ENCODE measurements at places on chromosomes 6 and 20.

DNA sequence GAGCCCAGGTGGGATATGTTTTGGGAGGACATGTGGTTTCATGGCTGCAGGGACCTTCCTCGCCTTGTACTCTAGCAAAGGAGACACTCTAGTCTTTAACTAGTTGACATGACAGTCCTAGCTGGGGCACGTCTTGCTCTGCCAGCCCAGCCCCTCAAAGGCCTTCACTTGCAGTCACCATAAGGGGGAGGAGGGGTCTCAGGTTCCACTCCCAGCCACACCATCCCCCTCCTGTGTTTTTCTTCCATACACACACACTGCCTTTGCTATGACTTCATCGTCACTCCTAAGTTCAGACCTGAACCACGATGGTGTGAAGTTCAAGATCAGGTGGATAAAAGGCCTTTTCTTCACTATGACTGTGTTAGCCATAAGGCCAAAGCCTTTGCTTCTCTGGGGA, 13.5 kb downstream of the ULBP1 start:
- DNase-seq, result no peak

DNA sequence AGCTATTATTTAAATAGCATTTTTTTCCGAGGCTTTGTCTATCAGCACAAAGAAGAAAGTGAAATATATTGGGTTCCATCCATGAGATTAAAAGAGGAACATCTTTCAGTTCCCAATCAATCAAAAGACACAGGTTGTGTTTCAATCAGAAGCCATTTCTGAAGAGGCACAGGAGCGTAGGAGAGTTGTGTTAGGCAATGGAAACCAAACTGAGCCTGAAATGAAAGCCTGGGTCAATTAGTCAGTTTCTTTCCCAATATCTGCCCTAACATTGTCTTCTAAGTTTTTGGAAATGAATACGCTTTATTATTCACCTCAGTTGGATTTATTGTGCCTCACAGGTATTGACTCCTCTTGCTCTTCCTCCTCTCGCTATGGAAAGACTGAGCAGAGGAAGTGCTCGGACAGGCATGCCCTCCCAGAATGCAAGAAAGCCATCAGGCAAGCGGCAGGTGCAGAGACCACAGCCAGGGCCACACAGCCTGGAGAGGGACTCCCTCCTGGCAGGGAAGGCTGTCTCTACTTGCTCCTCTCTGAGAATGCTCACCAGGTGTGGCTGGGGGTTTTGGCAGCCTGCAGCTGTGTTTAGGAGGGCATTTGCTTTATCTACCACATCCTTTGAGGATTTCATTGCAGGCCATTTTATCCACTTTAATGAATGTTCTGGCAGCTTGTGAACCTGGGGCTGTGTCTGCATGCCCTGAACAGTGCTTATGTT, 100.8 kb upstream of the NEDD9 start:
- DNase-seq, result no peak

DNA sequence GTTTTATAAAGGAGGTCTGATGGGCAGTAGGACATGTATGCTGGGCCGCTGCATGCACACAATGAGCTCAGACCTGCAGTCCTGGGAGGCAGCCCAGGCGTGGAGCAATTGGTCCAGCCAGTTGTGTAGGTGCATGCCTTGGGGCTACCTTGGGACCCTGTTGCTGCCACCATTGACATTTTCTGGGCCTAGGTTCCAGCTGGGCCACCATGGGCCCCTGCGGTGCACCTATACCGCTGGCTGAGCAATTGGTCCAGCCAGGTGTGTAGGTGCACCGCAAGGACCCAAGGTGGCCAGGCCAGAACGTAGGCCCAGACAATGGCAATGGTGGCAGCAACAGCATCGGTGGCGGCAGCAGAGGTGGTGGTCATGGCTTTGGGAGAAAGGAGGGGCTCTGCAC, 143.9 kb downstream of the PXDC1 start:
- no peak for DNase-seq

GRCh38 chr20:41715526-41715925, 97.3 kb upstream of the CHD6 start:
- DNase-seq, result no peak

DNA sequence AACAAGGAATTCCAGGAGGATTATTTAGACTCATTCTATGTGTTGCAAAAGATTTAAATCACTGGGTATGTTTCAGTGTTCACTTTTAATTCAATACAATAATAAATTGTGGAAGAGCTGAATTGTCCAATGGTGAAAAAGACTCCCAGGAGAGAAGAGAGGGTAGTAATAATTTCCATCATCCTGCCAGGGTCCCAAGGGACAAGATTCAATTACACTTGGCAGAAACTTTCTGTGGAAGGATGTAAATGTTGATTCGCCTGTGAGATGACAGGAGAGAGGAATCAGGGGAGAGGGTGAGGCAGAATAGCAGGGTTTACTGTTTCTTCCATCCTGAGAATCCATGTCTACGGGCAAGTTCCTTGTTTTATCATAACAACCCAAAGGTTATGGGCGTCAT, 342.7 kb downstream of the ESR1 start:
- DNase-seq, result no peak

GRCh38 chr20:61662226-61662967, 403.3 kb downstream of the TAF4 start:
- no peak for DNase-seq

GRCh38 chr20:2455771-2456497, 14.7 kb downstream of the SNRPB start:
- no peak for DNase-seq

GRCh38 chr20:41175727-41176330, 38.5 kb downstream of the PLCG1 start:
- DNase-seq, result no peak

Data from activated CD4-positive, alpha-beta T cell treated with anti-CD3 and anti-CD28 coated beads, Interleukin-2, amount 50 U/mL, for 24 hours (primary cell).